ENCODE measurements at places on chromosomes 7 and 10. TPM values are rescaled to one million over a fixed set of nuclear protein-coding genes. Genes with fewer than 3 reads are reported as not detected.

- no peak for DNase-seq
- no peak overlapping the region for H3K4me3 ChIP-seq
- H3K4me1 ChIP-seq: peaks cover 27% of the 10 kb centered on the region
- H3K27me3 ChIP-seq: peaks cover 2% of the 10 kb centered on the region
These were observed 2.5 kb downstream of the MMRN2 start for GRCh38 chr10:86954681-86955500.

DNA sequence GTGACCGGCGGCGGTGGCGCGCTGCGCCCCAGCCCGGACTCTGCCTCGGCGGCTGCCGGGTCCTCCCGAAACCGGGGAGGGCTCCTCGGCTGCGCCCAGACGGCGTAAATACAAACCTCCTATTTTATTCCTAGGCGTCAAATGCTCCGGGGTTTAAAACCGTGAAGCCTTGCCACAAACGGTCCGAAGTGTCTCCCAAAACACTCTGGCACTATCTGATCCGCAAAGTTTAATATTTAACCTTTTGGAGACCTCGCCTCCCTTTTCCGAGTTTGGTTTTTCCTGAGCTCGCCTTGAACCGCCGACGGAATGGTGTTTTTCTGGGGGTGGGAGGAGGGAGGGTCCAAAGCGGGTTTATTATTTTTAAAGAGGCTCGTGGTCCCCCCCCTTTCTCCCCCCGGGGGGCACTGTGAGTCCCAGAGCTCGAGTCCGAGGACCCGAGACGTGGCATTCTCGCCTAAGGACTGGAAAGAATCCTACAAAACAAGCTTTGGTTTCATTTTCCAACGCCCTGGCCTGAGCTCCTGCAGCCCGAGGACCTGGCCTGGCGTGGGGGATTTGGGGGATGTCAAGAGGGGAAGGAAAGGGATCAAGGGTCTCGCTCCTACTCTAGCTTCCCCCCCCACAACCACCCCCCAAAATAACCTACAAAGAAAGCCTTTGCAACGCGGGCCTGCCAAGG, 1.8 kb downstream of the TNRC18 start:
- H3K4me1 ChIP-seq: peaks cover 22% of the 10 kb centered on the region
- peak overlapping the region; percentile 96 for H3K27ac ChIP-seq
- H3K27me3 ChIP-seq: peaks cover 14% of the 10 kb centered on the region
- DNase-seq: peak; percentile 55
- peaks cover 4% of the 10 kb centered on the region for H3K36me3 ChIP-seq

- no peaks in the 10 kb centered on the region for H3K36me3 ChIP-seq
- no peak for DNase-seq
- no peak overlapping the region for H3K27ac ChIP-seq
These were observed 108.0 kb downstream of the MAD1L1 start for GRCh38 chr7:2124604-2125345.

GRCh38 chr7:99191869-99192596, 15.9 kb downstream of the KPNA7 start:
- H3K27ac ChIP-seq: no peak overlapping the region
- no peak overlapping the region for H3K4me3 ChIP-seq
- DNase-seq: no peak
- H3K27me3 ChIP-seq: peaks cover 6% of the 10 kb centered on the region

CYP3A4 gene
- not detected for total RNA-seq

LGI1 gene
- not detected for total RNA-seq

PDZD8 gene
- 32.5 TPM for total RNA-seq
